NCI-H345 (cell line): ENCODE measurements at places on chromosomes 2 and 18.

DNA sequence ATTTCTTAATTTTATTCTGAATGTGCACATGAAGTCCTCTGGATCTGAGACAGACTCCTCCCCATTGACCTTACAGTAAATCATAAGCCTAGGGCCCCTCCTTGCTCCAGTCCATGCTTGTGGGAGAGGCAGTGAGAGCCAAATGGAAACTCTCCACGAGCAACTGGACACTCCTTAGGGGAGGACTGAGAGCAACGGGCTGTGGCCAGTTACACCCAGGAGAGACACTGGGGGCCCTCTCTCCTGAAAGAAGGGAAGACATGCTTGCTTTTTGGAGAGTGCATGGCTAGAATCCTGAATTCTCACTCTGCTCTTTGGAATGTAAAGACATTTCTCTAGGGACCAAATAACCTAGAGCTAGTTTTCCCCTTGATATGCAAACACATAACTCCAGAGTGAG, 49.0 kb upstream of the BIN1 start:
- DNase-seq = no peak

GRCh38 chr2:174951745-174952144, 53.4 kb downstream of the CHN1 start:
- no peak for DNase-seq

GRCh38 chr18:27636576-27637085, 451.5 kb upstream of the CHST9 start:
- DNase-seq = peak; percentile 56

GRCh38 chr18:78639006-78639950, 340.3 kb upstream of the SALL3 start:
- no peak for DNase-seq

GRCh38 chr2:235133837-235134236, 182.0 kb downstream of the SH3BP4 start:
- DNase-seq = no peak

GRCh38 chr2:110674620-110675555, 3.0 kb downstream of the BUB1 start:
- no peak for DNase-seq

GRCh38 chr18:37546651-37547050, 18.9 kb downstream of the CELF4 start:
- DNase-seq = no peak

DNA sequence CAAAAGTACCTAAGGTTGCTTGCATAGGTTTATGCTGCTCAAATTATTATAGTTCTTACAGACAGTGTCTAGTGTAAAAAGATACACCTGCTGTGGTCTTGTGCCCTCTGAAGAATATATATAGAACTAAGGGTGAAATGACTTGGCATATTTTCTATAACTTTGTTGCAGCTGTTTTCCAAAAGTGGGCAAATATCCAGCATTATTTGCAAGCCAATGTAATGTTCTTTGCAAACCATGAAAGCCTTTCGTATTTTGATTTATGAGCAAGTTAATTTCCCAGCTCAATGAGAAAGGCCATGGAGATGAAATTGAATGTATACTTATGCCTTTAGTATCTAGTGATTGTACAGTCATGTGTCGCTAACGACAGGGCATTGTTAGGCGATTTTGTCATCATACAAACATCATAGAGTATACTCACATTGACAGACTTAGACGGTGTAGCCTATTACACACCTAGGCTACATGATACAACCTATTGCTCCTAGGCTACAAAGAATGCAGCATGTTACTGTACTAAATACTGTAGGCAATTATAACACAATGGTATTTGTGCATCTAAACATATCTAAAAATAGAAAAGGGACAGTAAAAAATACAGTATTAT, 116.3 kb downstream of the PLCL1 start:
- no peak for DNase-seq

- no peak for DNase-seq
Observed at GRCh38 chr18:32333781-32334180, 136.9 kb downstream of the GAREM1 start.

GRCh38 chr2:208570851-208571763, 164.5 kb downstream of the PTH2R start:
- no peak for DNase-seq

- DNase-seq = no peak
Observed at GRCh38 chr2:137724912-137725311, 239.4 kb upstream of the HNMT start.

DNA sequence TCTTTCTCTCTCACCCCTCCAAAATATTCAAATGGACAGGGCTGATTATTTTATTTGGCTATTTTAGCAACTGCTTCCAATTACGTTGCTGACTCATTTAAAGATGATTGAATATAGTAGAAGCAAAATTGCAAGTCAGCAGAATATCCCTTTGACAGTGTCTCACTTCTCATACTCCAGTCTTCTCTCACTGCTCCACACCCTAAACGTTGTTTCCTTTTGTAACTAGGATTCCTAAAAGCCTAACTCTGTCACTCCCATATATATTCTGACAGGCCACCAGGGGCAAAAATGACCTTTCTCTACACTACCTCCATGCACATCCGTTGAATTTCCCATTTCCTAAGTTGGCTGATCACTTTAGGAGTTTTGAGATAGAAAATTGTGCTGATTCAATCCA, 351.1 kb downstream of the RND3 start:
- no peak for DNase-seq

GRCh38 chr2:162929571-162929970, 91.0 kb upstream of the KCNH7 start:
- DNase-seq = no peak

DNA sequence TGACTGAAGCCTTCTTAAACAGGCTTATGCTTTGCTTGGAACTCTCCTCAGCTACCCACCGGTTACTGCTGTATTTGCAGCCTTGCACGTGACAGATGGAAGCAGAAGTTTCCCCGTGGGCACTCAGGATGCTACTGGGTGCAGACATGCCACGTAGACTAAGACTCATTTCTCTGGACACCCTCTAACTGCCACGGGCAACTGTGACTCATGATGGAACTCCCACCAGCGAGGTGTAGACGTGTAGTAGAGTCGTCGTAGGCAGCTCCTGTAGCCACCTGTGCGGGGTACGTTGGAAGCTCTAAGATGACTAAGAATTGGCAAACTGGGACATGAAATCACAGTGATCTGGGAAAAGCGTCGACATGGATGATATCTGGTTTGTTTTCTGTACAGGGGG, 27.5 kb downstream of the TSHZ1 start:
- no peak for DNase-seq

GRCh38 chr2:100380681-100381080, 36.8 kb downstream of the CHST10 start:
- no peak for DNase-seq

GRCh38 chr2:181822097-181822496, 69.4 kb upstream of the ITPRID2 start:
- no peak for DNase-seq

DNA sequence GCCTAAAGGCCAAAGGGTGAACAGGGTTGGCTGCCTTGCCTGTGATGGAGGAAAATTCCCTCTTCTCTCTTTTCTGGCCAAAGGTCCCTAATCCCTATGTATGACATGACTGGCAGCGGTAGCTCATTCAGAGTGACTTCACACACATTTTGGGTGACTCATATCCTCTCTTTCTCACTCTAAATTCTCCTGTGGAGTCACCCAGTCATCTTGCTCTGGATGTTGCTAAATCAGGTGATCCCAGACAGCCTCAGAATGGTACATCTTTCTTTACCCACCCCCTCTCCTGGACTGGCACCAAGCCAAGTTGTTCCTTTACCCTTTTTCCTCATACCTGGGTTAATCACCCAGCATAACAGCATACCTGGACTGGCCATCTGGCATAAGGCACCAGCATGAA, 77.2 kb downstream of the NEURL3 start:
- DNase-seq = no peak

GRCh38 chr2:11554399-11554716, 20.5 kb downstream of the GREB1 start:
- no peak for DNase-seq

DNA sequence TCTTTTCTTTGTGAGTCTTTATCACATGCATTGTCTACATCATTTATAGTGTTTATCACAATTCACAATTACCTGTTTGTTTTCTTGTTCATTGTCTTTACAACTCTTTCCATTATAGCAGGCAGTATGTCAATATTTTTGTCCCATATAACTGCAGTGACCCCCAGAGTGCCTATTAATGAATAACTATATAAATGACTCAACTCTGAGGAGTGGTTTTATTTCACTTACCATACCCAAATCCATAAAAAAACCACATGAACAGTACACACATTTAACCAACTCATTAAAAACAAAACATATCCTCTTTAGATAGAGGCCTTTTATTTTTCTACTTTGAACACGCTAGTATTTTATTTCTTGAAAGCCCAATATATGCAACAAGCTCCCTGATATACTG, 1419.1 kb upstream of the NXPH2 start:
- DNase-seq = no peak

DNA sequence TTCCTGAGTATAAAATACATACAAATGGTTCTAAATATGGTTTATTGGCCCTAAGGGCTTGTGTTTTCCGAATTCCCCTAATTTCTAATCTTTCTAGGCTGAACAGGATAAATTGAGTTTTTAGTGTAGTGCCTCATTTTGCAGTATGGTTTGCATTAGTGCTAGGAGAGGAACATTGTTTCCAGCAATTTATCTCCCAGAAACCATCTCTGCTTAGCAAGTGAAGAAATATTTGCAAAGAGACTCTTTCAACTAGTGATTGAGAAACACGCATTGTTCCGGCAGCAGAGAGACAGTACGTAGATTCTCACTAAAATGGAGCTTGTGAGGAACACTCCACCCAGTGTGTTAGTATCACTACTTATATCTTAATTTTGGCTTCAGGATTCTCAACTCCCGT, 177.8 kb upstream of the EPAS1 start:
- no peak for DNase-seq

GRCh38 chr2:15614545-15615300, 23.1 kb downstream of the DDX1 start:
- no peak for DNase-seq

DNA sequence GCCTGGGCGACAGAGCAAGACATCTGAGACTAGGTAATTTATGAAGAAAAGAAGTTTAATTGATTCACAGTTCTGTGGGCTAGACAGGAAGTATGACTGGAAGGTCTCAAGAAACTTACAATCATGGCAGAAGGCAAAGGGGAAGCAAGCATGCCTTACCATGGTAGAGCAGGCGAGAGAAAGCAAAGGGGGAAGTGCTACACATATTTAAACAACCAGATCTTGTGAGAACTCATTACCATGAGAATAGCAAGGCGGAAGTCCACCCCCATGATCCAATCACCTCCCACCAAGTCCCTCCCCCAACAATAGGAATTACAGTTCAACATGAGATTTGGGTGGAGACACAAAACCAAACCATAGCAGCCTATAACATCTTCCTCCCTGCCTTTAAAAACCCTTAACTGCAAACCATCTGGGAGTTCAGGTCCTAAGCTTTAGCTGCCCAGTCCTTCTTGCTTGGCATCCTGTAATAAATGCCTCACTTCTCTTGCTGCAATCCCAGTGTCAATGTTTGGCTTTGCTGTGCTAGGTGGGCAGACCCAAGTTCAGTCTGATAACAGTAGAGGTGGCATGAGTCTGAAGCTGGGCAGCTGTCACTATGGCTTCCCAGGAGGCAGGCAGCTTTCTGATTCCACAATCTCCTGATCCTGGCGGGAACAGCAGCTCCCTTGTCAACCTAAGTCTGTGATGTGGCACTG, 11.2 kb upstream of the SP5 start:
- DNase-seq = no peak

DNA sequence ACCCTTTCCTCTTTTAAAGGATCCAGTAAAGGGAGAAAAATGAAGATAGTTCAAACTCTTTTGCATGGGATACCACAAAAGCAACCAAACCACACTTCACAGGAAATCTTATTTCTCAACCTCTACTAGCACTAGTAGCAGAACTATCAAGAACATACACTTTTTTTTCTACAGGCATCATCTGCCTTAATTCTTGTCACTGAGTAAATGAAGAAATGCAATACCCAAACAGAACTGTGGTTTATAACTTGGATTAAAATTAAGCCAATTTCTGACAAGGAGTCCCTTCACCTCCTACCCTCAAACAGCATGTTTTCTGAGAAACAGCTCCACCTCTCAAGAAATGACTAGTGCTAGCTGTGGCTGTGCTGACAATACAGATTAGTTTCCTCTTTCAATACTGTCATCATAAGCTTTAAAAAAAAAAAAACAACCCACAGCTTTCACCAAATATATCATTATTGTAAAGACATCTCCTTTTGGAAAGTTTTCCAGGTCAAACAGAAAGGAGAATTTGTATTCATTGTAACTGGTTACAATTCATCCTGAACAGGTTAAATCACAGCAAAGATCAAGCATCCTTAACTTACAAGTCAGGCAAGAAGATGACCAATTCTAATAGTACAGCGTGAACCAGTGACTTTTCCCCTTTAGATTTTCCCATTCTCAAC, 44.4 kb downstream of the PTPN2 start:
- no peak for DNase-seq

- no peak for DNase-seq
Observed at GRCh38 chr18:47799376-47799775, 131.1 kb downstream of the SMAD2 start.

- no peak for DNase-seq
Observed at GRCh38 chr18:11008505-11008904, 140.9 kb downstream of the PIEZO2 start.

DNA sequence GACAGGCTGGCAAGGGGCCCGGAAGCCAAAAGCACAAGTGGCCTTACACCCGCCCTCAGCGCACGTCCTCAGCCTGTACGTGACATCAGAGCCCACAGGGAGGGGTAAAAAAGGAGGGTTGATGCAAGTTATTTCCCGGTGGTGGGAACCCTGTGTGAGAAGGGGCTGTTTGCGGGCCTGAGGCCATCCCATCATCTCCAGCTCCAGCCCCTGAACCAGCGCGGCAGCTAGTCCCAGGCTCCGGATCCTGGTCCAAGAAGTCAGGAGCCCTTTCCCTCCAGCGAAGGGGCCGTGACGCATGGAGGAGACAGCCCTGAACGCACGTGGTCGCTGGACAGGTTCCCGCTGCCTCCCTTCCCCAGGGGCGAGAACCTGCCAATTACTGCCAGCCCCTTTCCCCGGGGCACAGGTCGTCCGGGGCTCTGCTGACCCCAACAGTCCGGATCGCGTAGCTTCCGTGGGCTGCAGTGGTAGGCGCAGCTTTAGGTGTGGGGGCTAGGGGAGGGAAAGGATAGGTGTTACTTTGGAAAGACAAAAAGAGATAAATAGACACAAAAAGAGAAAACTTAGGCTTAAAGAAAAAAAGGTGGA, 1.3 kb upstream of the LRP2 start:
- peak; percentile 54 for DNase-seq

DNA sequence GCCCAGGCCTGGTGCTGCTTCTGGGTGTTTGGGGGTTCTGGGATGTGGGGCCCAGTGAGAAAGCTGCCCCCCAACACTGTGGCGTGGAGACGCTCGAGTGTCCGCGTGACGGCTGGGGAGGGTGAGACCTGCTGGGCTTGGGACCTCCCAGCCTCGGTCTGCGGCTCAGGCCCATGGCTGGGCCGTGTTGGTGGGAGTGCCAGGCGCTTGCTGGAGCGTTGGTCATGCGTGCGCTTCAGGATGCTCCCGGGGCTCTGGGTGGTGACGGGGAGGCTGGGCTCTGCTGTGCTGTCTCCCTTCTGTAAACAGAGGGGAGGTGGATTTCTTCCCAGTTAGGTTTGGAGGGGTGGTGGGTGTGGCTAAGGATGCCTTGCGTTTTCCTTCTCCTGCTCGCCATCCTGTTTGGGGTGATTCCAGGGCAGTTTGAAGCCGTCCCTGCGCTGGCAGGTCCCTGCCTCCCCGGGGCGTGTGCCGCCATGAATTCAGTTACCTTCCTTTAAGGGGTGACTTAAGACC, 606 bp downstream of the GAL3ST2 start:
- DNase-seq = no peak
